ENCODE measurements at places on chromosomes 13 and 19. TPM values are rescaled to one million over a fixed set of nuclear protein-coding genes. Genes with fewer than 3 reads are reported as not detected.

The P2RY11 gene
- 19.3 TPM for polyA plus RNA-seq

GRCh38 chr19:46482631-46483030 is 11.3 kb upstream of the PNMA8A start:
- DNase-seq: no peak

DNA sequence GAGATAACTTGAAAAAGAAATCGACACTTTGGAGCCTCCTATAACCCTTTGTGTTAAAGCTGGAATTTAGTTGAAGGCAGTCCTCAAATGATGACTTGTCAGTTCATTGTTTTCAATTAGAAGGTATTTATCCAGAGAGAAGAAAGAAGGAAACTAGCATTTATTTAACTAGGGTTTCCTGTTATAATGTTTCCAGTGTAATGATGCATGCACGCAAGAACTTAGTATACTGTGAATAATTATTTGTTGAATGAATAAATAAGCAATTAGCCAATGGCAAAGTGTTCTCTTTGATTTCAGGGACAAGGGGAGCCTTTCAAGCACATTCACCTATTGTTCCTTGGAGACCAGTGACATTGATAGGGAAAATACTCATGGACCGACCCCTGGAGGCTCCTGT is 307.4 kb downstream of the KLF5 start:
- no peak for DNase-seq

DNA sequence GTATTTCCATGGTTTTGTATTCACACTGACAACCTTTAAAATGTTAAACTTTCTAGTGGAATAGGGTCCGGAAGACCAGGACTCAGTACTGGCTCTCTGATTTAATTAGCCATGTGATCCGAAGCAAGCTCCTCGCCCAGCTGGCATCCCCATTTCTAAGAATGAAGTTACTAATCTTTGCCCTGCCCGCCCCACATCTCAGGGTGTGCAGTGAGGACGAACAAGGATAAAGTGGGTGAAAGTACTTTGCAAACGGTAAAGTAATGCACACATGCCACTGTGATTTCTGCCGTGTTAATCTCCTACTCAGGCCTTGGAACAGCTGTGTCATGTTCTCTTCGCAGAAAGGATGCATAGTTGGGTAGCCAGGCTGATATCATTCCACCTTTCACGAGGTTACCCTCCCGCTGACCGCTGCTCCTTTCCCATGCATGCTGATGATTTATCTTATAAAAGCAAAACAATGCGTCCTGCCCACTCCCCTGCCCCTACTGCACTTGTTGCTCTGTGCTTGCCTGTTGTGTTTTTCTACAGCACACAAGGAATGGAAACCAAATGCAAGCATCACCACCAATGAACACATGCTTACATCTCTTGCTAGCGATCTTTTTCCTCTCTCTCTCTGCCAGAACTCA is 539.0 kb downstream of the EFNB2 start:
- no peak for DNase-seq

- no peak for DNase-seq
Observed at GRCh38 chr19:40805258-40805868, 6.4 kb downstream of the EGLN2 start.
